ENCODE measurements at places on chromosomes 3 and 15.

DNA sequence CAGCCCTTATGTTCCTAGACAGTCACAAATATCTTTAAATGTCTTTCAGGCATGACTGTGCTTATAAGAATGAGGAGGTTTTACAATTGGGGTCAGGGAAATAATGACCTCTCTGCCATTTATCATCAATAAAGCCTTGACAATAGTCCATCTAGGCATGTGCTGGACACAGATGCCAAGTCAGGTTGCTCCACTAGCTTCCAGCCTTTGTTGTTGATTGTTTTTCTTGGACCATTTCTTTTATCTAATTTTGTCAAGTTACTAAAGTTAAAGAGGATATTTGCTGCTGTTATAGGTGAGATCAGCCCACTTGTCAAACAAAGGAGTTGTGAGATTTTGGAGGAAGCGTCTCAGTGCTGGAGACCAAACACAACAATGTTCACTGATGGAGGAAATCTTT lies 628.0 kb downstream of the ROBO2 start:
- DNase-seq: no peak

- DNase-seq: no peak
Measured at GRCh38 chr3:167304077-167304476, 76.0 kb downstream of the ZBBX start.

- DNase-seq: no peak
Measured at GRCh38 chr15:79430901-79431635, 1.1 kb upstream of the MINAR1 start.

DNA sequence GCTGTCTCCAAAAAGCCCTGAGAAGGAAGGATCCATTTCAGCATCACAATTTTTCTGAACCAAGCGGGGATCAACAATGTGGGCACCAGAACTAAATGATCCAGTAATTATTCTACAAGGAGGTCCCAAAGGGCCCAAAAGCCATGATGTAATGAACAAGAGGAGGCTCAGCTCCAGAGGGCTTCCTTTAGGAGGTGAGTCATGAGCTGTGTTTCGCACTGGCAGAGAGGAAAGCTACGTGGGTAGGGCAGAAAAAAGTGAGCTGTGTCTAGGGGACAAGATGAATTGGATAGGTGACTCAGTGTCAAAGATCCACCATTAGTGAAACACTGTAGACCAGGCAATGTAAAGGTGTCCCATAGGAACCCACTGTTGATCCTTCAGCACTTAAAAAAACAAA lies 113.4 kb downstream of the RORA start:
- no peak for DNase-seq

GRCh38 chr15:89714775-89715174 lies 24.2 kb downstream of the WDR93 start:
- DNase-seq: no peak

- no peak for DNase-seq
Measured at GRCh38 chr15:38696109-38696727, 131.6 kb upstream of the RASGRP1 start.

DNA sequence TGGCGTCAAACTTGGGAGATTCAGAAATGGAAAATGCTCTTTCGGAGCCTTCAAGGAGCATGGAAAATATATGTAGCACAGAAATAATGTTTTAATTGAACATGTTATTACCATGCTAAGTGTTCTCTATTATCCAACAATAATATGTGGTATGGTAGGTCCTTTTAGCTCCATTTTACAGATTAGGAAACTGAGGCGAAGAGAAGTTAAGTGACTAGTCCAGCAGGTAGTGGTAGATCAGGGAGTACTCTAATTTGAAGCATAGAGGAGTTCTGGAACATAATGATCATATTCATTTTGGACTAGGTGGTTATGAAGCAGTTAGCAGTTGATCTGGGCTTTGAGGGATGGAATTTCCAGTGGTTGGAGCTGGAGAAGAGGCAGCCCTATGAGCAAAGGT lies 1.1 kb downstream of the CMC1 start:
- DNase-seq: no peak

GRCh38 chr3:48429960-48430707 lies at the start of gene PLXNB1:
Gene PLXNB1 (minus strand): TSS chr3:48430086. CDS start chr3:48424611, 5,475 bp downstream.
- no peak for DNase-seq

DNA sequence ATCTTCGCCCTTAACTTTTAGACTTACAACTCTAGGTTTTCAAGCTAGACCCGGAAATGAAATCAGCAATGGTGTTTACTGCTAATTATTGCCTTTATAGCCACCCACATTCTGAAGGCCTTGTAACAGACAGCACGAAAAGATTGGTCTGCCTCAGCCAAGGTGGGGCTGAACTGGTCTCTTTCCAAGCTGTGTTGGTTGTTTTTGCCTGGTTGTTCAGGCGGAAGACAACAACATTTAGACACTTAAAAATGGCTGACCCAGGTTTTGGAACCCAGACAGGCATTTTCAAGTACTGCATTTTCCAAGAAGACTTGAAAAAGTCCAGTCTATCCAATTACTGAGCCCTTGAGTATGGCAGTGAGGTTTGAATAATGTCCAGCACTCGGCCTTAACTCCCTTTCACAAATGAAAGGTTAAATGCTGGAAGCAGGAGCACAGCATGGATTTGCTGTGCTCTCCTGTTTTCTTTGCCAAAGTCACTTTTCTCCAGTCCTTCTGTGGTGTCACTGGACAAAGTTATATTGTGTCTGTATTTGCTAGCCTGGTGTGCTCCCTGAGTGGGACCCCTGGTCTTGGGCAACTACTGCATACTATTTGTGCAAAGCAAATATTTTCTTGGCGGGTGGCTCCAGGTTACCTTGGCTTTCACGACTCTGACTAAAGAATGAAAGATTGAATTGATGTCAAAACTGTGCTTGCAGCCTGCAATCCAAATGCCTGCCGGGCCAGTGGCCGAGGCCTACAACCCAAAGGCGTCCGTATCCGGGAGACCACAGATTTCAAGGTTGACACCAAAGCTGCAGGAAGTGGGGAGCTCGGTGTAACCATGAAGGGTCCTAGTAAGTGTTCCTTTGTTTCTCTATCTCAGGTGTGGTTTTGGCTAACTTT lies 93.5 kb downstream of the FLNB start:
- no peak for DNase-seq

DNA sequence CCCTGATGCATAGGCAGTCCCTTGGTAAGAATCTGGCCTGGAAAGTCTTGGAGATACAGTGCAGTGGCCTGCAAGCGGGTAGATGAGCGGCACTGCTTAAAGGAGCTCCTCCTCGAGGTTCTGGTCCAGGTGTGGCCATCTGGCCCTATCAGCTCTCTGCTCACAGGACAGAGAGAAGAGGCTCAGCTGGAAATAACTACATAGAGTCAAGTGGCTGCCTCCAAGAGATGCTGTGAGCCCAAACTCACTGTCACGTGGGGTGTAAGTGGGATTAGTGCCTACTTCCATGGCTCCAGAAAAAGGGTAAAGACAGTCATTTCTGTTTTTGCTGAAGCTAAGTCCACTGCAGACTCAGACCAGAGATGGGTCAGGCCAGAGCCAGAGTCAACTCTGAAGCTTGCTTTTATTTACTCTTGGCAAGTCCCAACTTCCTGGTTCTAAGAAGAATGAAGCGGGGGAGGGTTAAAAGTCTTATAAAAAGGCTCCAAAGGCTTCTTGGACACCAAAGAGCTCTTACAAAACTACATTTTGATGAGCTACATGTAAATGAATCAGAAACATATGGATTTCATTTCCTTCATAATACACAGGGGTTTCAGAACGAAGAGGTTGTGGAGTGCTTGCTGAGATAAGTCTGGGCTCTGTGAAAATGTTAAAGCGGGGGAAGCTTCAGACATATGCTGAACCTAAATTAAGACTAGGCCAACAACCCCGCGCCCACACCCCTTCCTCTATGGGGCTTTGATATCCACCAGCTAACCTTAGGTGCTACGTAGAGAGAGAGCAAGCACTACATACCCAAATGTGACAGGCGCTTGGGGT lies 77.1 kb downstream of the PDZRN3 start:
- no peak for DNase-seq

Data from NCI-H1694 (cell line).